ENCODE measurements at places on chromosomes 11 and 22. TPM values are rescaled to one million over a fixed set of nuclear protein-coding genes. Genes with fewer than 3 reads are reported as not detected.

DNA sequence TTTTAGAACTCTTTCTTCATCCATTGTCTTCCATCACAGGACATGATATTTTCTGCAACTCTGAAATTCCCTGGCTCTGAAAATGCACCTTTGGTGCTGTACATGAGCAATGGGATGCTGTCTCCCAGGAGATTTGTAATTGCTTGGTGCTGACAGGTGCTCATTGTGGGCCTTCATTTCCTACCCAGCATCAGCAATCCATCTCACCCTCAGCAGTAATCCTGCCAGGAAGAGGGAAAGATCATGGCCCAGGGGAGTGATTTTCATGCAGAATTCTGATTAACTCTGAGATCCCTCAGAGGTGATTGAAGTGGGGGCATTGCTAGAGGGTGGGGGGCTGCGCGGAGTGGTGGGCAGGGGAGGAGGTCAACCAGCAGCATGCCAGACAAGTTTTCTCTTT, 651.7 kb downstream of the NELL1 start:
- no peak overlapping the region for H3K27ac ChIP-seq
- no peaks in the 10 kb centered on the region for H3K4me1 ChIP-seq
- H3K36me3 ChIP-seq: no peaks in the 10 kb centered on the region
- no peaks in the 10 kb centered on the region for H3K27me3 ChIP-seq
- no peak for DNase-seq
- H3K4me3 ChIP-seq: no peak overlapping the region

DNA sequence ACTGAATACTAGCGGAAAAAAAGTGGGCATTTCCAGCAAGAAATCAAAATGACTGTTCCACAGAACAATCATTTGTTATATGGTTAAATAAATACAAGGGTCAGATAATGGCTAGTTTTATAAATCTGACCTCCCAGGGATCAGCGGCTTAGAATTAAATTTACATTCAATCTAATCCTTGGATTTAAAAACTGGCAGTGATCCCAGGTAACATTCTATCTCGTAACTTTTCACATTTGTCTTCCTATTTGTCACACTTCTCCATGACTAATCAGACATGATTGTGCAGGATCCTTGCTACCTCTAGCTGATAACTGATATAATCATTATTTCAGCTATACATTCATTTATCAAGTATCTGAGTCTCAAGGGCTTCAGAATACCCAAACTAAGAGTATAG, 2.9 kb upstream of the MMP3 start:
- H3K27me3 ChIP-seq: peaks cover 8% of the 10 kb centered on the region
- no peaks in the 10 kb centered on the region for H3K36me3 ChIP-seq
- DNase-seq: no peak
- no peak overlapping the region for H3K4me3 ChIP-seq
- no peak overlapping the region for H3K27ac ChIP-seq

DNA sequence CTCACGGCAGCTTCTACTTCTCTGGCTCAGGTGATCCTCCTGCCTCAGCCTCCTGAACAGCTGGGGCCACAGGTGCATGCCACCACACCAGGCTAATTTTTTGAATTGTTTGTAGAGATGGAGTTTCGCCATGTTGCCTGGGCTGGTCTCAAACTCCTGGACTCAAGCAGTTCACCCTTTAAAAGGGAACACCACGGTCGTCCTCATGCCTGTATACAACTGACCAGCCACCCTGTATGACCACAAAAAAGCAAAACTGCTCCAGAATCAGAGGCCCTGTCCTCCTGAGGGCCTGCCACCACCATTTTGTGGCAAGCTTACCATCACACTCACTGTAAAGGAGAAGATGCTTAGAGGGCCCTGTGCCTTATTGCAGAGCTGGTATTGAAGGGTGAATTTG, 2.2 kb downstream of the GLB1L3 start:
- no peak for DNase-seq
- H3K27ac ChIP-seq: no peak overlapping the region
- H3K4me1 ChIP-seq: peaks cover 32% of the 10 kb centered on the region

- H3K4me1 ChIP-seq: no peaks in the 10 kb centered on the region
- H3K4me3 ChIP-seq: no peak overlapping the region
- no peak overlapping the region for H3K27ac ChIP-seq
- DNase-seq: no peak
These were observed 43.5 kb downstream of the SIK2 start for GRCh38 chr11:111645657-111646316.

GRCh38 chr11:25535467-25536272, 796.3 kb upstream of the ANO3 start:
- no peak overlapping the region for H3K27ac ChIP-seq
- no peak for DNase-seq
- H3K27me3 ChIP-seq: no peaks in the 10 kb centered on the region
- no peaks in the 10 kb centered on the region for H3K36me3 ChIP-seq
- no peak overlapping the region for H3K4me3 ChIP-seq

- no peak for DNase-seq
These were observed 1.8 kb downstream of the BCL9L start for GRCh38 chr11:118923721-118924587.

DNA sequence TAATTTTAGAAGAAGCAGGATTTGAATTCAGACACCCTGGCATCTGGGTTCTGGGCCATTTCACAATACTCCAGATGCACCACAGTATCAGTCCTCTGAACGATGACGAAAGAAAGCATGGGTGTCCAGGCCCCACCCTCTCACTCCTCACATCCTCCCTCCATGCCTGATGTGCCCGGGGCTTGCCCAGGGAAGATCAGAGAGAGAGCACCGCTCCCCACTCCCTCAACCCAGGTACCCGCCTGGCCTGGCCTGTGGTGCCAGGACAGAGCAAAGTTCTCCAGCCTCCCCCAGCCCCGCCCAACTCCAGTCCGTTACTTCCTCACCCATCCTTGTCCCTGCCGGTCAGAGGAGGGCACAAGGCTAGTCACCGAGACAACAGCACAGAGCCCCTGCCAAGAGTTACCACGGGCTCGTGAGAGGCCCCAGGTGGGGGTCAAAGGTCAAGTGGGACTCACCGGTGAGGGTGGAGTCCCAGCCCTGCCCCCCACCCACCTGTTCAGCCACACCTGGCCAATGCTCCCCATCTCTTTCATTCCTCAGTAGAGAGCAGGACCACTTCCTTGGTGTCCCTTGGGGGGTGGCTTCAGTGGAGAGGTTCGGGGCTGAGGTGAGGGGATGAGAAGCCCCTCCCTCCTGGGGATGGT, 8.1 kb downstream of the BCL9L start:
- H3K4me3 ChIP-seq: peak overlapping the region; percentile 82
- peak; percentile 55 for DNase-seq
- H3K4me1 ChIP-seq: peaks cover 85% of the 10 kb centered on the region
- H3K36me3 ChIP-seq: peaks cover 49% of the 10 kb centered on the region
- no peaks in the 10 kb centered on the region for H3K27me3 ChIP-seq

GRCh38 chr11:87301785-87302540, 264.2 kb downstream of the TMEM135 start:
- H3K27ac ChIP-seq: no peak overlapping the region
- no peaks in the 10 kb centered on the region for H3K27me3 ChIP-seq
- H3K36me3 ChIP-seq: peaks cover 1% of the 10 kb centered on the region
- H3K4me3 ChIP-seq: no peak overlapping the region

GRCh38 chr11:65077451-65077850, 6.4 kb downstream of the CDCA5 start:
- H3K27ac ChIP-seq: peak overlapping the region; percentile 50
- H3K27me3 ChIP-seq: no peaks in the 10 kb centered on the region
- no peak for DNase-seq
- H3K36me3 ChIP-seq: peaks cover 50% of the 10 kb centered on the region
- no peak overlapping the region for H3K4me3 ChIP-seq
- H3K4me1 ChIP-seq: peaks cover 45% of the 10 kb centered on the region

- no peak for DNase-seq
- peaks cover 3% of the 10 kb centered on the region for H3K4me1 ChIP-seq
- no peak overlapping the region for H3K4me3 ChIP-seq
- H3K27me3 ChIP-seq: no peaks in the 10 kb centered on the region
- no peak overlapping the region for H3K27ac ChIP-seq
These were observed 10.6 kb downstream of the TSPAN32 start for GRCh38 chr11:2312232-2313042.

DNA sequence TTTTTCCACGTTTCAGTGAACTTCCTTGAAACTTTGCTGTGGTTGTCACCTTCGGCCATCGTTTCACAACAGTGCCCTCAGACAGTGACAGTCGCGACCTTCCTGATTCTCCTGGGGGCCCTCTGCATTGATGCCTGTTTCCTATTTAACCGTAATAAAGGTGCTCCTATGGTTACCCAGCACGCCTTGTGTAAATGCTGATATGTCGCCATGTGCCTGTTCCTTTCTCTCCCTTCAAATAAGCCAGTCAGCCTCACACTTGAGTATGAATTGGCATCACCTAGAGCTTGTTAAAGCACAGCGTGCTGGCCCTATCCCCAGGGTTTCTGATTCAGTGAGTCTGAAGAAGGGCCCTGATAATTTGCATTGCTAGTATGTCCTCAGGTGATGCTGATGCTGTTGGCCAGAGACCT, 104.8 kb downstream of the MICAL2 start:
- H3K4me3 ChIP-seq: no peak overlapping the region
- H3K27ac ChIP-seq: no peak overlapping the region
- peaks cover 34% of the 10 kb centered on the region for H3K36me3 ChIP-seq
- DNase-seq: no peak

GRCh38 chr22:27851974-27852746, 50.6 kb upstream of the MN1 start:
- DNase-seq: no peak
- peaks cover 9% of the 10 kb centered on the region for H3K4me1 ChIP-seq
- no peaks in the 10 kb centered on the region for H3K27me3 ChIP-seq
- no peak overlapping the region for H3K4me3 ChIP-seq

DNA sequence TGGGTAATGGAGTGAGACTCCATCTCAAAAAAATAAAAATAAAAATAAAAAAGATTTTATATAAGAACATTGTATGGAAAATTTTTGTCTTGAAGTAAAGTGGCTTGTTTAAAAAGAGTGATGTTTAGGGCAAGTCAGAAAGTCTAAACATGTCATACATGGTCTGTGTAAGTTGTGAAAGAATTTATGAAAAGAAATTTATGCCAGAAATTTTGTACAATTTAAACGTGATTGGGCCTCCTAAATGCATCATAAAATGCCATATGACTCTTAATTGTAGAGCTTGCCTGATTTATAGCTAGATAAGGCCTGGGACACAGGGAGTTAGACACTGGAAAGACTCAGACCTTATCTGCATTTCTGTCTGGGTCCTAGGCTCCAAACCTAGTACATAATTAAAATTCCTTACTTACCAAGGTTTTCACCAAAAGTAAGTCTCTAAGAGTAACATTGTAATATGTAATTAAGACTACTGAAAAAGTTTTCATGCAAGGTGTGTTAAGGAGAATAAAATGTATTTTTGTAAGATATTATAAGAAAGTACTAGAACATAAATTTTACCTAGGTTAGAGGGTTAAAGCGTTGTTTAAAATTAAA, 110.5 kb downstream of the AASDHPPT start:
- no peak overlapping the region for H3K27ac ChIP-seq
- no peak for DNase-seq
- H3K4me1 ChIP-seq: no peaks in the 10 kb centered on the region
- H3K4me3 ChIP-seq: no peak overlapping the region
- no peaks in the 10 kb centered on the region for H3K27me3 ChIP-seq
- H3K36me3 ChIP-seq: no peaks in the 10 kb centered on the region

- no peaks in the 10 kb centered on the region for H3K27me3 ChIP-seq
- H3K4me3 ChIP-seq: no peak overlapping the region
- H3K4me1 ChIP-seq: no peaks in the 10 kb centered on the region
- H3K36me3 ChIP-seq: no peaks in the 10 kb centered on the region
- H3K27ac ChIP-seq: no peak overlapping the region
- no peak for DNase-seq
These were observed 968.1 kb downstream of the LRRC4C start for GRCh38 chr11:40491341-40491740.

GRCh38 chr11:126432065-126432461, 76.6 kb downstream of the ST3GAL4 start:
- H3K36me3 ChIP-seq: no peaks in the 10 kb centered on the region
- no peaks in the 10 kb centered on the region for H3K27me3 ChIP-seq
- DNase-seq: no peak
- H3K27ac ChIP-seq: no peak overlapping the region
- no peaks in the 10 kb centered on the region for H3K4me1 ChIP-seq

GRCh38 chr22:20027966-20028854, 7.3 kb downstream of the TANGO2 start:
- no peaks in the 10 kb centered on the region for H3K27me3 ChIP-seq
- H3K27ac ChIP-seq: no peak overlapping the region
- H3K4me1 ChIP-seq: peaks cover 29% of the 10 kb centered on the region
- DNase-seq: no peak
- no peak overlapping the region for H3K4me3 ChIP-seq

GRCh38 chr22:50544746-50545253, 899 bp upstream of the KLHDC7B start:
- H3K4me1 ChIP-seq: peaks cover 54% of the 10 kb centered on the region
- peaks cover 13% of the 10 kb centered on the region for H3K36me3 ChIP-seq
- H3K27me3 ChIP-seq: no peaks in the 10 kb centered on the region
- H3K27ac ChIP-seq: peak overlapping the region; percentile 92
- DNase-seq: peak; percentile 52
- peak overlapping the region; percentile 62 for H3K4me3 ChIP-seq

- no peak overlapping the region for H3K27ac ChIP-seq
- H3K4me1 ChIP-seq: no peaks in the 10 kb centered on the region
- H3K4me3 ChIP-seq: no peak overlapping the region
- no peaks in the 10 kb centered on the region for H3K36me3 ChIP-seq
These were observed 893.2 kb downstream of the BRD1 start for GRCh38 chr22:48934446-48934845.

DNA sequence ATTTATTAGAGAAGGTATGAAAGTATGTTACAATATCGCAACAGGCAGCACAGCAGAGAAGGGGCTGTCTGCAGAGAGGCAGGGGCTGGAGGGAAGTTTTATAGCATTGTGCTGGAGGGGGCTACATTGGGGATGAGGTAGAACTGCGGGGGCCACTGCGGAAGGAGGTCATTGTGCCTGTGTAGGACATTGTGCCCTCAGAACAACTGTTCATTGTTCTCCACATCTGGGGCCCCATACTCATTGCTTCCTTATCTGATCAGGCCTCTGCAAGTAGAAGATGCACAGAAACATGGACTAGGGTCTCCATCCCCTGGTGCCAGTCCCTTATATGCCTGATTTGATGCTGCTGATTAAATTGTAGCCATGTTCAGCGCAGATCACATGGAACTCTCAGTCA, 12.1 kb downstream of the NADSYN1 start:
- H3K27ac ChIP-seq: no peak overlapping the region
- DNase-seq: no peak
- H3K27me3 ChIP-seq: no peaks in the 10 kb centered on the region
- peaks cover 42% of the 10 kb centered on the region for H3K36me3 ChIP-seq

CHRNA10 gene
- total RNA-seq: 3.0 TPM

SCUBE1 gene
- total RNA-seq: not detected

SCARF2 gene
- total RNA-seq: 1.1 TPM

PTGDR2 gene
- 1.4 TPM for total RNA-seq

CARD18 gene
- not detected for total RNA-seq

C11orf87 gene
- total RNA-seq: not detected

MIOX gene
- not detected for total RNA-seq

RNF121 gene
- total RNA-seq: 26.4 TPM

ST14 gene
- total RNA-seq: not detected

RPS6KB2 gene
- total RNA-seq: 57.5 TPM

CARD10 gene
- total RNA-seq: not detected

All from activated CD4-positive, alpha-beta T cell treated with anti-CD3 and anti-CD28 coated beads, Interleukin-2, amount 10 ng/mL, durations not matched to agents 7 days and 5 days (primary cell).